ENCODE measurements at places on chromosomes 2 and 18.

GRCh38 chr2:38592951-38593350 is 9.8 kb downstream of the HNRNPLL start:
- DNase-seq: no peak

DNA sequence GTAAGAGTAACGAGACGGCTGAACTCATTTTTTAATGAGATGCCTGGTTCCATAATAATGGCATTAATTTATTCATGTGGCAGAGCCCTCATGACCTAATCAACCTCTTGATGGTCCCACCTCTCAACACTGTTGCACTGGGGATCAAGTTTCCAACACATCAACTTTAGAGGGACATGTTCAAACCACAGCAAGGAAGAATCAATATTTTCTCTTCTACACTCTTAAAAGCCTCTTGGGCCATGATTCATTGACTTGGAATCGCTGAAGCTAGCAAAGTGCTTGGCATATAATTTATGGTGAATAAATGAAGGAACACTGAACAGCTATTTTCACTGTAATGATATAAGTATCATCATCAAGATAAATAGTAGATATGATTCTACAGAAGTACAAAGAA is 333.0 kb downstream of the TNS1 start:
- no peak for DNase-seq

- DNase-seq: no peak
Observed at GRCh38 chr18:63223837-63224236, 95.7 kb downstream of the BCL2 start.

DNA sequence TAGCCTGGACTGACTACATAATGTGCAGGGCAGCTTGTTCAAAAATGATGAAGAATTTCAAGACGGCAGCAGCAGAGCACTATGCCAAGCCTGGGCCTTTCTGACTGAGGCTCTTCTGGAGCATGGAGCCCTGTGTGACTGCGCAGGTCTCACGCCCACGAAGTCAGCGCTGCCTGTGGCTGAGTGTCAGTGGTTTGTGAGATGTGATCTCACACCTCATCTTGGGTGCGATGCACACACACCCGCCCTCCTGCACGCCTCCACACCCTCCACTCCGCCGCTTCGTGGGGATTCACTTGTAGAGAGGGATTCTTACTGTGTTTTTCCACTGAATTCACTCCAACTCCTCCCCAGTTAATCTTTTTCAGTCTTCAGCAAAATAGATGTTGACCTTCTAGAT is 103.9 kb downstream of the VIT start:
- DNase-seq: peak; percentile 29

Data from T-cell (primary cell).